ENCODE measurements at places on chromosomes 5 and 9. TPM values are rescaled to one million over a fixed set of nuclear protein-coding genes. Genes with fewer than 3 reads are reported as not detected.

GRCh38 chr9:121453232-121453892, 46.3 kb downstream of the GGTA1 start:
- no peak for DNase-seq

GRCh38 chr5:107376546-107377276, 294.0 kb downstream of the EFNA5 start:
- DNase-seq, result no peak

- no peak for DNase-seq
These were observed 265.9 kb downstream of the ICE1 start for GRCh38 chr5:5688194-5688924.

DNA sequence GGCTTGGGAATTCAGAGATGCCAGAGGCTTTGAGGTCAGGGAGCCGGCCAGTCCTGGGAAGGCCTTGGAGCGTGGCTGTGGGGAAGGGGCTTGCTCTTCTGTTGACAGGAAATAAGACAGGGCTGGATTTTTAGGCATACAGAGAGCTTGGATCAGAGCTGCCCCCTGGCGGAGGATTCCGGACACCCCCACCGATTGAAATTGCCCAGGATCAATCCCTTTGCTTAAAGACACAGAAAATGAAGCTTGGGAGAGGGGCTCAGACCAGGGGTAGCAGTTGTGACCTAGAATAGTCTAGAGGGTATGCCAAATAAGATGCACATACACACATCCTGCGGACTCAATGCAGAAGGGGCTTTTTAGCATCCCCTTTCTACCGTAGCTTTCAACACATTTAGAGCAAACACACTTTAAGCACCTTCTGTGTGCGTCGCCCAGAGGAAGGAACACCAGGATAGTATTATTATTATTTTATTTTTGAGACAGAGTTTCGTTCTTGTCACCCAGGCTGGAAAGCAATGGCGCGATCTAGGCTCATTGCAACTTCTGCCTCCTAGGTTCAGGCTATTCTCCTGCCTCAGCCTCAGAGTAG, 1.7 kb upstream of the NTMT1 start:
- peak; percentile 79 for DNase-seq

GRCh38 chr9:85876628-85877027, 64.3 kb upstream of the NAA35 start:
- no peak for DNase-seq

DNA sequence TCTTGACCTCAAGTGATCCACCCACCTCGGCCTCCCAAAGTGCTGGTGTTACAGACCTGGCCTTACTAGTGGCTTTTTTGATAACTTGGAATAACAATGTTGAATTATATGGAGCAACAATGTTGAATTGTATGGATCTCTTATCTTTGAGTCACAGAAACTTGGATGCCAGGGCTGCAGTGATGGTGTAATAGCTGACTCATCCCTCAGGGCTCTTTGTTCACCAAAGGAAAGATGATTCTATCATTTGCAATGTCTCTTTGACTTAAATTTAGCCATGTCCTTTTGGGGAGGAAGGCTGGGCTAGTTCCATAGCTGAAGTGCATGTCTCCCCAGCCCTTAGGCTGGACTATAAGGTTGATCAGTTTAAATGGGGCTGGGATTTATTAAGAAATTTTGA, 172.3 kb downstream of the PDZD2 start:
- no peak for DNase-seq

DNA sequence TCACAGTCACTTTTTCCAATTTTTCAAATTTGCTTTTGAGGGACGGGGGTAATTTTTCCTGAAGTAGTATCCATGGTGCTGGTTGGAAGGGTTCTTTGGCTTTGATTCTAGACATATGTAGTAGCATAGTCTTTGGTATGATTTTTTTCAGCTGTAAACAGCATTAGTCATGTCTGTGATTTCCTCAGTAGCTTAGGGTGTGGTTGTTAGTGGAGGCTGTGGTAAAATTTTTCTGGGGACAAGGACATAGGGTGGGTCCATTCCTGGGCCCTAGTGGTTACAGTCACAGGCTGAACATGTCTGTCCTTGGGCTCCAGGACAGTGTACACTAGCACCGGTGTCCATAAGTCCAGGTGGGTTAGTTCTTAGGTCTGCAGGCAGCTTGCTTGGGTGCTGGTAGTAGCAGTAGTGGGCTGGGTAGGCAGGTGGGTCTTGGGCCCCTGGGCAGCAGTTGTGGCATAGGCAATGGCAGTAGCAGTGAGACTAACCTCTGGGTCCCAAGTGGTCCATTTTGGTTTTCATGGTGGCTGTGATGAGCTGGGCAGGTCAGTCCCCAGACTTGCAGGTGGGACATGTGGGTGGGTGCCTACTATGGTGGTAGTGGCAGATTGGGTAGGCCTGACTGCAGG, 100.0 kb upstream of the CXCL14 start:
- no peak for DNase-seq

DNA sequence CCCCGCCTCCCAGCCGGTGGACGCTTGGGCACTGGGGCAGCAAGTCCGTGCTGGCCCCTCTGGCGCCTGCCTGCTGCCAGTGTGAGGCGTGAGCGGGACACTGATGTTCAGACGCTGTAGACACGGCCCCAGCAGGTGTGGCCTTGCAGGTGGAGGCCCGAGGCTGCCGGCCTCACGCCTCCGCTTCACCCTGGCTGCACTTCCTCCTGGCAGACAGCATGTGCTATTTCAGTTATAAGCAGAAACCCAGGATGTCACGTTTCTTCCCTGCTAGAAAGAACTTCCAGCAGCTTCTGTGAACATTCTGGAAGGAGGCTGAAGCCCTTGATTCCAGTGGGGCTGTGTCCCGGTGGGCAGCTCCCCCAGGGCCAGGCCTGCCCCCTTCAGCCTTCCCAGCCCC, 114.8 kb upstream of the FCN2 start:
- no peak for DNase-seq

DNA sequence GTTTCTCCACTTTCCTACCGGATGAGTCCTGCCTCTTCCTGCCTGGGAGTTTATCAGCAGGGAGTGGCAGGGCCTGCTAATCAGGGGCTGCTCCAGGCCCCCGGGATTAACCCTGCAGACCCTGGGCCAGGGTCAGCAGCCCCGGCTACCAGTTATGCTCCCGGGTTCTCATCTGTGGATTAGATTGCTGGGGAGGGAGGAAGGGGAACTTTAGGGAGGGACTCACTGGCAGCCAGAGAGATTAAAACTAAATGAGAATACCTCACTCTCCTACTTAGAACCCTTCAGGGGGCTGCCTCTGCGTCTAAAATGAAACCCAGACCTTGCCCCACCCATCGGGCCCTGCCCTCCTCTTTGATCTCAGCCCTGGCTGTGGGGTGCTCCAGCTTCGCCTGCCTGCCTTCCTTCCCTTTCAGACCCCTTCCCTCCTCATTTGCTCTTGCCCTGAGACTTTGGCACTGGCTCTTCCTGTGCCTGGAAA, 130.5 kb upstream of the HAND1 start:
- DNase-seq, result no peak

GRCh38 chr5:15933259-15934207, 246.1 kb downstream of the MARCHF11 start:
- no peak for DNase-seq

GRCh38 chr9:4196886-4197285, 103.0 kb downstream of the GLIS3 start:
- no peak for DNase-seq

- no peak for DNase-seq
These were observed 4.2 kb upstream of the UNC5A start for GRCh38 chr5:176806137-176806536.

- DNase-seq, result no peak
These were observed 5.2 kb downstream of the EGR1 start for GRCh38 chr5:138470322-138471051.

- no peak for DNase-seq
These were observed 95.7 kb downstream of the INSL6 start for GRCh38 chr9:5089737-5090136.

DNA sequence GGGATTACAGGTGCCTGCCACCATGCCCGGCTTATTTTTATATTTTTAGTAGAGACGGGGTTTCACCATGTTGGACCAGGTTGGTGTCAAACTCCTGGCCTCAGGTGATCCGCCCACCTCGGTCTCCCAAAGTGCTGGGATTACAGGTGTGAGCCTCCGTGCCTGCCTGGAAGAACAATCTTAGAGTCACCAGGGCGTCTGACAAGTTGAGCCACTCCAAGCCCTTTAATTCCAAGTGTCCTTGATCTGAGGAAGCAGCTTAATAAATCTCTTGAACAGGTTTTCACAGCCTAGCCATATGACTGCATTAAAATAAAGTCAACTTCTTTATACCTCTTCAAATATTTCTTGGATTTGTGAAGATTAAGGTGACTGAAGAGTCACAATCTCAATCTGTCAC, 31.5 kb downstream of the SLC44A1 start:
- no peak for DNase-seq

SSBP2 gene
- total RNA-seq, result 17.5 TPM

MCIDAS gene
- 0.48 TPM for total RNA-seq

GLDC gene
- 5.2 TPM for total RNA-seq

KCNN2 gene
- not detected for total RNA-seq

HTR4 gene
- not detected for total RNA-seq
